Esophagus mucosa (tissue), 1 donor: ENCODE measurements at places on chromosomes 3 and 15. TPM values are rescaled to one million over a fixed set of nuclear protein-coding genes. Genes with fewer than 3 reads are reported as not detected.

ECE2 gene
- total RNA-seq, result not detected

CLDN1 gene
- total RNA-seq, result 40.3 TPM

SHC4 gene
- total RNA-seq, result not detected

ST8SIA2 gene
- total RNA-seq, result 0.16 TPM

ZDHHC19 gene
- total RNA-seq, result not detected

DYNC1LI1 gene
- 21.3 TPM for total RNA-seq

ARPP19 gene
- total RNA-seq, result 114 TPM

LSG1 gene
- 21.6 TPM for total RNA-seq

ATP8B4 gene
- 0.56 TPM for total RNA-seq

CMSS1 gene
- total RNA-seq, result 24.5 TPM

IGDCC3 gene
- 0.08 TPM for total RNA-seq

DNA sequence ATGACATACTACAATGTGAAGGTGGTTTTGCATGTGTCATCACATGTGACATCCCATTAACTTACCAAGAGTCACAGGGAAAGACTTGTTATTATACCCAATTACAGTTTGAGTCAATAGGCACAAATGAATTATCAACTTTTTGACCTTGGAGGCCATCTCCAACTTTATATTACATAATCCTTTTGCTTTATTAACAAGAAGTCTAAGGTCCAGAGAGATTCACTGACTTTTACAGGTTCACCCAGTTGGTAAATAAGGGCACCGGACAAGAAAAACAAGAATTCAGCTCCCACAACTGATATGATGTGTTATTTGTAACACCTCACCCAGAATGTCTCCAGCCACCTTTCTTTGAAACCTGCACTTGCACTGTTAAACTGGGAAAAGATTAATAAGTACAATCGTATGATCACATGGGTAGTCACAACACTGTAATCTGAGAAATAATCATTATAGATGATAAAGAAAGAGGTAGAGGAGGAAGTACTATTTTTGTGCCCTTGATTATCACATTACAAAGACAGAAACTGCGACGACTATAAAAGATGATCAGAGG, 928.9 kb downstream of the FHIT start:
- no peak for ATAC-seq

- ATAC-seq, result no peak
These were observed 3.6 kb upstream of the RAB6B start for GRCh38 chr3:133899311-133899710.

DNA sequence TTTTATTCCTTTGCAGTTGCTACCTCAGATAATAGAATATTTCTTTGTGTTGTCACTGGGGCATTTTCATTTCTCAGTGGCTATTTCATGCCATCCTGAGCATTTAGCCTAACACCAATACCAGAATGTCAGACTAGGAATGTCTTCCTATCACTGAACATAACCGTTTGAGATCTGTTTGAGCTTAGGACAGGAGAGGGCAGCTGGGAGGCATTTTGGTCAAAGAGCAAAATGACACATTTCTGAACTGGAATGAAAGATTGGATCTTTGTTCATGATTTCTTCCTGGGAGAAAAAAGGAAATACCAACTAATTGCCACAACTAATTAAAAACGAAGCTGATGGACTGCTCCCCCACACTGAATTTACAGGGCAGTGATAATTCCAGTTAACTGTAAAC, 921.3 kb upstream of the NR2F2 start:
- no peak for ATAC-seq

DNA sequence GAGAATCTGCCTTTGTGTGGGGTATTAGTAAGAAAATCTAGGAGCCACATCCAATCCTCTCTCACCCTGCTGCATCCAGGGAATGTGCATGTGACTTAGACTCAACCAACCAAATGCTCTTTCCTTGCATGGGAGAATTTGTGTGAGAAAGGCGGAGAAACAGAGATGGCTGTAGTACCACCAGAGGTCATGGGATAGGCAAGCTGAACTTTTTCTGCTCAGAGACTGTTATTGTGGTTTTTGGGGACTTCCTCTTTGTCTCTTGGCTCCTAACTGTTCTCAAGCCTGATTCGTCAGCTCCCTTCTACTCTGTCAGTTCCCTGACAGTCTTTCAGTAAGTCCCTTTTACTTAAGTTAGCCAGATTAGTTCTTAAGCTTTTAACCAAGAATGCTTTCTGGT, 2.6 kb upstream of the ZSCAN2 start:
- no peak for ATAC-seq

- ATAC-seq, result peak; percentile 44
These were observed 507.0 kb upstream of the TPRG1 start for GRCh38 chr3:188664795-188665194.

DNA sequence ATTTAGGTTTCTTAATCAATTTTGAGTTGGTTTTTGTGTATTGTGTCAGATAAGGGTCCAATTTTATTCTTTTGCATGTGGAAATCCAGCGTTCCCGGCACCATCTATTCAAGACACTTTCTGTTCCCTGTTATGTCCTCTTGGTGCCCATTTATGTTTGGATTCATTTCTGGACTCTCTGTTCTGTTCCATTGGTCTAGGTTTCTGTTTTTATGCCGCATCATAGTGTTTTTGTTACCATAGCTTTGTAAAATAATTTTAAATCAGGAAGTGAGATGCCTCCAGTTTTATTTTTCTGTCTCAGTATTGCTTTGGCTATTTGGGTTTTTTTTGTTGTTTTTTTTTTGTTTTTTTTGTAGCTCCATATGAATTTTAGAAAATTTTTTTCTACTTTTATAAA, 97.1 kb downstream of the LRRC28 start:
- no peak for ATAC-seq

- no peak for ATAC-seq
These were observed 2.0 kb downstream of the MESP1 start for GRCh38 chr15:89749054-89749453.

GRCh38 chr3:49454458-49454857, 15.6 kb upstream of the DAG1 start:
- peak; percentile 43 for ATAC-seq

DNA sequence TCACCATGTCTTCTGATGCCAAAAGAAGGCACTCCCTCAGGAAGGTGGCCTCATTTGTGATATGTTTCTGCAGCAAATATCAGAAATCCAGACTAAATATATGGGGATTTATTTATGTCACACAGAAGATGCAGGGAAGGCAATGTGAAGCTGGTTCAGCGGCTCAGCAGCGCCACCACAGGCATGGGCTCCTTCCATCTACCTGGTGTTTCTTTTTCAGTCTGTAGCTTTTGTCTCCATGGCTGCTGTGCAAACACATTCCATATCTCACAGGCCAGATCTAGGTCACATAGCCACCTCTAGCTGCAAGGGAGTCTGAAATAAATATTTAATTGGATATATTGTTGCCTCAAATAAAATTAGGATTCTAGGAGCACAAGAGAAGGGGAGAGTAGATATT, 502.1 kb upstream of the IL12A start:
- no peak for ATAC-seq

DNA sequence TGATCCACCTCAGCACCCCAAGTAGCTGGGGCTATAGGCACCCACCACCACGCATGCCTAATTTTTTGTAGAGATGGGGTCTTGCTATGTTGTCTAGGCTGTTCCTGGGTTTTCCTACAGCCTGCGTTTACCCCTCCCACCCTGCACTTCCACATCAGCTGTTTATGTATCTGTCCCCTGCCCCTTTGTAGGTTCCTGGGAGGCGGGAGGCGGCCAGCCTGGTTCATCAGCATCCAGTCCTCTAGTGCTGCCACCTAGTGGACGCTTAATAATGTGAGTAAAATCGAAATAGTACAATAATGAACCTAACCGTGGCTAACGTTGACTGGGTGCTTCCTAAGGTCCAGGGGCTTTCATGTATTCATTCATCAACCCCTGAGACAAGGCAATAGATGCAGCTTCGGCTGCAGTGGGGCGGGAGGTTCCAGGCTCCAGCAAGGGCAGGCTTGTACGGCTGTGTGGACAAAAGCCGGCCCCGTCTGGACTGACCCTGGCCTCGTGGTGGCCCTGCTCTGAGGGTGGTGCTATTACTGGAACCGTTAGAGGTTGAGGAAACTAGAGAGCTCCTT, 1.2 kb upstream of the LCTL start:
- ATAC-seq, result peak; percentile 54

DNA sequence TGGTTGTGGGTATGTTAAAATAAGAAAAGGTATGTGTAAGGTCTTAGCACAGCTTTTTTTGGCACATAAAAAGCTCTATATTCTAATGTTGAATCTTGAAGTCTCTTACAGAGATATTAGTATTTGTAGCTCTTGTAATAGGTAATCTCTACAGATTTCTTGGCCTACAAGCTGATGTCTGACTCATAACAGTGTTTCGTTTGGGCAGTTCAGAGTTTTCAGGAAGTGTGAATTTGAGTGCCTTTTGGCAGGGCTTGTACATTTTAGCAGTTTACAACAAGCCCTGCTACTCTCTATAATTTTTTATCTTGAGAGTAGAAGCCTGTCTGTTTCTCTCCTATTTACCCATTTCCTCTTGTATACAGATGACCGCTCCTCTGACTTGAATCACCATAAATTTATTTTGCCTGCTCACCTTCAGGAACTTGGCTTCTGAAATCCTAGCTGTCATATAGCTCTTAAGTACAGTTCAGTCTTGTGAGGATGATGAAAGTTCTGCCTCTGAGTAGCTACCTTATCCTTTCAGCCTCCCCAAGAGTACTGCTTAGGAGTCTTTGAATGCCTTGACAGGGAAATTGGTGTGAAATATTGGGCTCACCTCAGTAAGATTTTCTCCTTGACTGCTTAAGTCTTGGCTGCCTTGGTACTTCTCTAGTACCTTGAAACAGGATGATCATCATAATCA, 419.9 kb upstream of the RARB start:
- peak; percentile 82 for ATAC-seq

DNA sequence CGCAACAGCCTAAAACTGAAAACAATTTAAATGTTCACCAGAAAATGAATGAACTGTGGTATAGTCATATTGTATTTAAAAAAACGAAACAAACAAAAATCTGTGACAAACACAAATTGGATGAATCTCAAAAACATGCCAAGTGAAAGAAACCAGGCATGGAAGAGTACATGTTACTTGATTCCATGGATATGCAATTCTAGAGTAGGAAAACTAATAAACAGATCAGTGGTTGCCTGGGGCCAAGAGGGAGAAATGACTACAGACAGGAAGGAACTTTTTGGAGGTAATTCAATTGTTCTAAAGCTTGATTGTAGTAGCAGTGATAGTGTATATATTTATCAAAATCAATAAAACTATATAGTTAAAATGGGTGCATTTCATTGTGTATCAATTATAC, 16.8 kb downstream of the UBE3A start:
- ATAC-seq, result no peak

DNA sequence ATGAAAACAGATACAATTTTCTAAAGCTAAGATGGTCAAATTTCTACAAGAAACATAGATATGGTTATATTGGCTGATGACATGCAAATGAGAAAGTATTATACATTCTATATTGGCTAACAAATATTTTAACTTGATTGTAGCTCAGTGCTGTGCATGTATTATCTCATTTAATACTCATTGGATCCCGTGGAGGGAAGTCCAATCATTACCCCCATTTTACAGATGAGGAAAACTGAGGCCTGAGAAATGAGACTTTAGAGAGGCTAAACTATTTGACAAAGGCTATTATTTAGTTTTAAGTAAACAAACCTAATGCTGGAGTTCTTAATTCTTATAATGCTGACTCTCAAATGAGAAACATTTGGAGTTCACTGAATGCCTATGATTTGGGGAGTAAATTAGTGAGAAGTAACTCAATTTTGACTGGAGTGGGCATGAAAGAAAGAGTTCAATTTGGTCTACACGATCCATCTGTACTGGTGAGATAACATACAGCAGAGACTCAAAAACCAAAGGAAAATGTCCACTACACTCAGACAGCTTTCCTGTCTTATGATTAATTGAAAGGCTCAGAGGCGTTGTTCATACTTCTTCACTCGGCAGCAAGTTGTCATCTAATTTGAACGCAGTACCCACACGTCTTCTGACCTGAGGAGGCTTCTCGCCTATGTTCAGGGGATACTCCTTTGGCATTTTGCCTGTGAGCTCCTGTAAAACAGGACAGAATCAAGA, 72.2 kb upstream of the LMOD3 start:
- no peak for ATAC-seq

DNA sequence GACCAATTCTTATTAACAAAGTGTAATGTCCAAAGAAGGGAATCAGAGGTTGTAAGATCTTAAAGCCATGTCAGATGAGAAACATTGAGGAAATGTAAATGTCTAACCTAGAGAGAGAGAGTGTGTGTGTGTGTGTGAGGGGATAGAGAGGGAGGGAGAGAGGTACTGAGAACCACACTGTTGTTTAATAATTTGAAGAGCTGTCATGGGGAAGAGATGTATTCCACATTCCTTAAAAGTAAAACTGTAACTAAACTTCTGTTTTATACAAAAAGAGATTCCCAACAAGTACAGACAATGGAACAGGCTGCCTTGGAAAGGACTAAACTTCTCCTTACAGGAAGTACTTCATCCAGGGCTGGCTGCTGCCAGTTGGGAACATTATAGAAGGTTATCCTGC, 68.9 kb upstream of the BOC start:
- ATAC-seq, result no peak

GRCh38 chr3:167032267-167032876, 347.7 kb downstream of the ZBBX start:
- peak; percentile 45 for ATAC-seq

- ATAC-seq, result peak; percentile 27
These were observed 8.2 kb upstream of the NEDD4 start for GRCh38 chr15:56001471-56002078.

- no peak for ATAC-seq
These were observed 165.6 kb downstream of the GMNC start for GRCh38 chr3:190696777-190697501.

DNA sequence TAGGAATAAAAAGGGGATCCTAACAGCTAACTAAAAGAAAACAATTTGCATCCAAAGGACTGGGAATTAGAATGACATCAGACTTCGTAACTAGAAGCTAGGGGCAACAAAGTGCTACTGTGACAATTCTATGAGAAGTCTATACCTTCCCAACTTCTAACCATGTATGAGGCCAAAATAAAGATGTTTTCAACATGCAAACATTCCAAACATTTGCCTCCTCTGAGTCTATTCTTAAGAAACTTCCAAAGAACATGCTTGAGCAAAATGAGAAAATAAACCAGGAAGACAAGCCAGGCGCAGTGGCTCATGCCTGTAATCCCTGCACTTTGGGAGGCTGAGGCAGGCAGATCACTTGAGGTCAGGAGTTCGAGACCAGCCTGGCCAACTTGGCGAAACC, 13.1 kb upstream of the RNF7 start:
- ATAC-seq, result no peak

DNA sequence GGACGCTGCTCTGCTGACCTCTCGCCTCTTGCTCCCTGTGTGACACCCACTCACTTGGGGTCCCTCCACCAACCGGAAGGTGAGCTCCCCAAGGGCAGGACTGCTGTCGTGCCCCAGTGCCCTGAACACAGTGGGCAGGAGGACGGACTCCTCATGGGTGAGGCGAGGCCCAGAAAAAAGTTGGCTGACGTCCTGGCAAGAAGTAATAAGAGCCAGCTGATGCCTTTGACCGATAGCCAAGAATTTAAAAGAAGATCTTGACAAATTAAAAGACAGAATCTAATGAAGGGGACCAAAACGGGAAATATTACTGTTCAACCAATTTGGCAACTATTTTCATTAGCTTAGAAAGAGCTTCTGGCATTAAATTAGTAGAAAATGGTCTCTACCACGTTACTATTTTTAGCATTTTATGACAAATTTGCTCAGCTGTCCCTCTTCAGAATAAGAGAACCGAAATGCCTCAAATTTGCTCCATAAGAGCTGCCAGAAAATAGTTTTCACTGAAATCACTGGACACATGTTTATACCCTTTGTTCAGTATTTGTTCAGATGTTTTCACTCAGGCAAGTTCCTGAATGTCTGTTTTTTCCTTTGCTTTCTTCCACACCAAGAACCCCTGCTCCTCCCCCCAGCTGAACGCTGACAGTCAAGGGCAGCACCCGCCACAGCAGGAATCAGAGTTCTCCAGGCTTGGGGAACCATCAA, 60.5 kb downstream of the XXYLT1 start:
- ATAC-seq, result peak; percentile 37
